ENCODE measurements at places on chromosomes 1 and 21.

DNA sequence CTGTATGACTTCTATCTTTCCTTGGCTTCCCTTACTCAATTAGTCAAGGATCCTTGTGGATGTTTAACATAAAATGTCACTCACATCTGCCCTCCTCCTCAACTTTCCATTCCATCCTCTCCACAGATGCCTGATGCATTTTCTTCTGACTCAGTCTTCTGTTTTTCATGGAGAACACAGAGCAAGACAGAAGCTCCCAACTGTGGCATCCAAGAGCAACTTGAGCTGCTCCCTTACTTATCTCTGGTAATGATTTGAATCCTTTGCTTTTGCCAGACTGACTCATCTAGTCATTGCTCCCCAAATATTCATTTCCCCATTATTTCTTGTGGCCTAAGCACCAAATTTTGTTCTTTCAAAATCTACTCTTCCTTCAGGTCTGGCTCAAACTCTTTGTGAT, 120.6 kb downstream of the LYPLAL1 start:
- no peak for DNase-seq

GRCh38 chr1:223137455-223138085, 5.5 kb downstream of the TLR5 start:
- DNase-seq, result no peak

DNA sequence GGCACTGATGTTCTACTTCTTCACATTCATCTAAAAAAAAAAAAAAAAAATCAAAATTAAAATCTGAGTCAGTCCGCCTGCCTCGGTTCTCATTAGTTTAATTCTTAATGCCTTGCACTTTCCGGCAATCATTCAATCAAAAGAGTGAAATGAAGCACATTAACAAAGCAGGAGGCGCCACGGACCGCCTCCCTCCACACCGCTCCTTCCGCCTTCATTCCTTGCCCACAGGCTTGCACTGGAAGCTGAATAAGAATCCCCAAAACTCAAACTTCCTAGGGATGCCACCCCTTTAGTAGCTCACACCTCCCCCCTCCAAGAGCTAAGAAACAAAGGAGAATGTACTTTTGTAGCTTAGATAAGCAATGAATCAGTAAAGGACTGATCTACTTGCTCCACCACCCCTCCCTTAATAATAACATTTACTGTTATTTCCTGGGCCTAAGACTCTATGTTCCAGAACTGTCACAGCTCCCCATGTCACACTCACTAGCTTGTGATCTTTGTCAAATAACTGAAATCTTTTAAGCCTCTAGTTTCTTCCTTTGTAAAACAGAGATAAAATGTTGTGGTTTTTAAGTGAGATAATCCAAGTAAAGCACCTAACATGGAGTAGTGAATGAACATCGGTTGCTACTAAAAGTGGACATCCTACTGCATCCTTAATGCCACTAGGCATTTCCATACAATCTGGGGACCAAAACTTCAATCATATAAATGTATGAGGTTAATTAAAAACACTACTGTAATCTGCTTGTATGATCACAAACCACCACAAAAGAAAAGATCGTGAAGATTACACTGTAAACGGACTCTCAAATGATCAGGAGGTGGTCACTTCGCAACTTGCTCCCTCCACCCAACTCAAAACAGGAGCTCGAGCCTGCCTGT, 27.4 kb downstream of the LGALS8 start:
- peak; percentile 61 for DNase-seq

- DNase-seq, result no peak
Measured at GRCh38 chr21:21003701-21004100, 5.5 kb downstream of the NCAM2 start.

- no peak for DNase-seq
Measured at GRCh38 chr1:204736836-204737235, 51.3 kb upstream of the LRRN2 start.

- DNase-seq, result no peak
Measured at GRCh38 chr1:66267201-66267940, 266.6 kb upstream of the SGIP1 start.

GRCh38 chr1:24705260-24706073, 39.8 kb upstream of the CLIC4 start:
- DNase-seq, result peak; percentile 58

DNA sequence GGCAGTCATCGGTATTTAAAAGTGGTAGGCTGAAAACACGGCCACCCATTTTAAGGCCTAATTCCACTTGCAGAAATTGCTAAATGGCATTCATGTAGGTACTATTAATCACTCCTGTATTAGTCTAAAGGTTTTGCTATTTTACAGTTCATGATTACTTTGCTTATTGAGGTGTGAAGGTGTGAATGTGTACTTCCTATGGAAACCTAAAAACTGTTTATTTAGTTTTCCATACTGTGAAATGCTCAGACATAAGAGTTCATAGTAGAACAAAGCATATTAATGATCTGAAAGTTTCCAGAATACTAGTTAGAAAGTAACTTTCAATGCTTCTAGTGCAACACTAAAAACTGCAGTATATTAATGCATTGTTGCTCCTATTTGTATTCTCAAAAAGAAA, 69.8 kb downstream of the ITGB3BP start:
- DNase-seq, result no peak

GRCh38 chr1:186627019-186627418, 53.2 kb downstream of the PTGS2 start:
- no peak for DNase-seq

- DNase-seq, result no peak
Measured at GRCh38 chr21:32991361-32991760, 34.4 kb upstream of the OLIG2 start.

DNA sequence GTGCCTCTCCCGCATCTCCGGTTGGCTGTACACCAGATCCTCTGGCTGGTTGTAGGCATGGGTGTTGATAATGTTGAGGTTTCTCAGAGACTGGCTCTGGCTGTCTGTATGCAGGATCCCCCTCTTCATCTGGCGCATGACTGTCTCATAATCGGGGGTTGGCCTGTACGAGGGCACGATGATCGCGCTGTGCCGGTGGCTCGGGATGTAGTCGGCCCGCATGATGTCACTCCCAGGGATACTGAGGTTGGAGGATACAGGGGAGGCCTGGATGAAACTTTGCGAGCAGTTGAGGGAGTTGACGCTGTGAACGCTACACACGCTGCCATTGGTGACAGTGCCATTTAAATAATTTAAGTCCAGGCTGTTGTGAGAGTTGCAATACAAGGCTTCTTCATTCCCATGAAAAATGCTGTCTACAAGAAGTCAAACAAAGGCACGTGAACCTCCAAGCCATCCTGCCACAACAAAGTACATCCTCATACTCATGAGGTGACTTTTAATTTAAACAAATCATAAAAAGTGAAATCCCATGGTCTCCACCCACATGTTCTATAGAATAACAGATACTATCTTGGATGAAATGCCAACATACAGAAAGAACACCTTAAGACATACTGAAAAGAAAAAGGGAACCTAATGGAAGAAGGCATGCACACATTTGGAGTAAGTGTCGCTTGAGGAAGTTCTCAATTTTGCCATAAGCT, 103.6 kb downstream of the SMYD2 start:
- DNase-seq, result no peak

DNA sequence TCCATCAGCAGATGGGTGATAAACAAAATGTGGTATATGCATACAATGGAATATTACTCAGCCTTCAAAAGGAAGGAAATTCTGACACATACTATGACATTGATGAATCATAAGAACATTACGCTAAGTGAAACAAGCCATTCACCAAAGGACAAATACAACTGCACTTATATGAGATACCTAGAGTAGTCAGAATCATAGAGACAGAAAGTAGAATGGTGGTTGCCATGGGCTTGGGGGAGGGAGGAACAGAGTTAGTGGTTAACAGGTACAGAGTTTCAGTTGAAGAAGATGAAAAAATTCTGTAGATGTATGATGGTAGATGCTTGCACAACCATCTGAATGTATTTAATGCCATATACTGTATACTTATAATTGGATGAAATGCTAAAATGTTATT, 39.1 kb upstream of the KCNK2 start:
- DNase-seq, result no peak

GRCh38 chr1:240906477-240906876, 294.5 kb upstream of the GREM2 start:
- DNase-seq, result no peak

- no peak for DNase-seq
Measured at GRCh38 chr1:59014827-59015226, 231.0 kb upstream of the JUN start.

DNA sequence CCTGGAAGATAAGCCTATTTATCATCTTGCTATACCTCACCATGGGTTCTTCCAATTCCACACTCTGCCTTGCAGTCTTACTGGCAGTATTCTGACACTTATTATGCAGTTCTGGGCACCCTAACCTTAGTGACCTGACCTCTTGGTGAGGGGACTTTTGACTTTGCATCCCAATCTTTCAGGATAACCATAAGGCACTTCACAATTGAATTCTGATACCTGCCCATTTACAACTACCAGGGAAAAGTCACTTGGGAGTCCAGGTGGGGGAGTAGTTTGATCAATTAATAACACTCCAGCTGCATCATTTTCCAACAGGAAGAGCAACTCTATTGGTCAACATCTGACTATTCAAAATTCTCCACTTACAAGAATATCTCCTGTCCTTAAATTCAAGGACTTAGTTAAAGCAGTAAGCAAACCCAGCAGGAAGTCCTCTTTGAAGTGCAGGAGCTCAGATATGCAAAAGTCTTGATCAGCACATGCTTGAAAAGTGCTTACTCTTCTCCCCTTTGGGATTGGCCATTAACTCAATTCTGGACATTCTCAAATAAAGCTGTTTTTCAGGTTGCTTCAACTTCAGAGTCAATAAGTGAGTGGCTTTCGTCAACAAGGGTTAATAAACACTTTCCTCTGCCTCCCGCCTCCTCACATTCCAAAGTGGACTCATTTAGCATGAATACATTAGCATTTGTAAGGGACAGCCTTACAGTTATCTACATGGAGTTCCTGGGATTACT, 177.4 kb upstream of the NRIP1 start:
- DNase-seq, result no peak

DNA sequence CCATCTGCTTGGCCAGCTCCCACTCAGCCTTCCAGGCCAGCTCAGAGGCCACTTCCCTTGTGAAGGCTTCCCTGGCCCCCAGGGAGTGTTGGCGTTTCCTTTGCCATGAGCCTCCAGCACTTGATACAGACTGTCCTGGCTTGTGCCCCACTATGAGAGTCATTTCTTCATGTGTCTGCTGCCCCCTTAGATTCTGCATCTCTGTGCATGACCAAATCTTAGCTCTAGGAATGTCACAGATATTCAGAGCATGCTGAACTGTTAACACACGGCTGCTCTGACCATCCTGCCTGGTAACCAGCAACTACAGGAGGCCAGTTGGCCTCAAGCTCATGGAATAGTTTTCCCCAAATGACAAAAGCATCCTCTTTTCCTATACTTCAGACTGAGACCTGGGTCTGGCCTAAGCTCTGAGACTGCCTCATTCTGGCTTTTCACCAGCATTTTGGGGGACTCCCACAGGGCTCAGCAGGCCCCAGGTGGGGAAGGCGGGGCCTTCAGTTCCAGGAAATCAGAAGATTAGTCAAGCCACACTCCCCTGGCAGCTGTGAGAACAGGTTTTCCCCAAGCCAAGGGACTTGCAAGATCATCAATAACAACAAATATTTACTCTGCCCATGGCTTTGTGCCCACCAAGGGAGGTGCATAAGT, 182.6 kb upstream of the EDN2 start:
- DNase-seq, result peak; percentile 86

DNA sequence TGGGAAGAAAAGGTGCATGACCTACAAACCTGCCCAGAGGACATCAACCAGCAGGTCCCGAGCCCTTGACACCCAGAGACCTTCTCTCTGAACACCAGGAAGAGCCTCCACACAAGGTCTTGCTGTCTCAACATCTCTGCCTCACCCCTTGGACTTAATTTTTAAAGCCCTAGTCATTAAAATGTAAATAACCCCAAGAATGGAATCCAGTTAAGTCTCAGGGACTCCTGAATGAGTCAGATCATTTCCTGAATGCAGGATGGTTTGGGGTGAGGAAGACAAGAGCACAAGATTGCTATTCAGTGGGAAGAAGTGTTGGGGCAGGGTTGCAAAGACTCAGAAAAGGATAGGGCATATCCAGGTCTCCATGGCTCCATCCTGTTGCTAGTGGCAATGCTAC, 17.8 kb upstream of the GRIK3 start:
- no peak for DNase-seq

DNA sequence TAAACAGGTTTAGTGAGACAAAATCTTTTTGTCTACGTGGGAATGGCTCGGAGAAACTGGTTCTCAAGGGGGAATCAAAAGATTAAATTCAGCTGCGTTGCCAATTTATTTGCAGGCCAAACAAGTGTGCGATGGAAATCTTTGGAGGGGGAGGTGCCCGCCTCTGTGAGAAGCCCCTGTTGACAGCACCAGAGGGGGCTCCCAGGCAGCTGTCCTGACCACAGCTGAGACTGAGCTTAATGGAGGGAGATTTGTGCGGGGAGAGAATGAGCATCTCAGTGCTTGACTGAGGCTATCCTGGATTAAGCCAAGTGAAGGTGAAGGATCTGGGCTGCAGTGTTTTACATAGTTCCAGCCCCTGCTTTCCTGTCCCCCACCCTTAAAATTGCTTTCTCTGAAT, 169.7 kb downstream of the ATG4C start:
- no peak for DNase-seq

DNA sequence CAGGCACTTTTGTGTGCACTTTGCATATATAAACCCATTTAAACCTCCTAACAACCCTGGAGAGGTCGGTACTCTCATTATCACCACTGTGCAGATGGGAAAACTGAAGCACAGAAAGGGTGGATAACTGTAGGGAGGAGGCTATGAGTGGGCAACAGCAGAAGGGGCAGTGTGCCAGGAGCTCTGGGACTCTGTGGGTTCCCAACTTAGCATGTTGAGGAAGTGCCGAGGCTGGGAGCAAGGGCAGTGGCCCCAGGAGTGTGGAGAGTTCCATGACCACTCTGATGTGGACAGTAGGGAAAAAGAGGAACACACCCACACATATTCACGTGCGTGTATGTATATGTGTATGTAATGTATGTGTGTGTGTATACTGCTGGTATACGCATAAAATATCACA, 25.7 kb upstream of the KCNC4 start:
- DNase-seq, result no peak

DNA sequence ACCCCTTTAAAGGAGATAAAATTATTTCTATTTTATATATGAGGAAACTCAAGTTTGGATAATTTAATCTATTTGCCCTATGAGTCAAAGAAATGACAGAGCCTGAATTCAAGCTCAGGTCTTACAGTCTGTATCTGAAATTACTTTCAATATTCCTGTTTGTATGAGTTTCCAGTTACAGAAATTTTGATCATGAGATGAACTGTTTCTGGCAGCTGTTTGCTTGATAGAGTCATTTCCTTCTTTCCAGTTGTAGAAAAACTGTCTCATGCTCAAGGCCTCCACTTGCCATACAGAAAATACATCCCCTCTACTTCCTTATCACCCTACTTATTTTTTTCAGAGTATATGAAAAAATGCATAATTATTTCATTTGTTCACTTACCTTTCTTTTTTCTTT, 87.6 kb downstream of the PTPRC start:
- DNase-seq, result no peak

DNA sequence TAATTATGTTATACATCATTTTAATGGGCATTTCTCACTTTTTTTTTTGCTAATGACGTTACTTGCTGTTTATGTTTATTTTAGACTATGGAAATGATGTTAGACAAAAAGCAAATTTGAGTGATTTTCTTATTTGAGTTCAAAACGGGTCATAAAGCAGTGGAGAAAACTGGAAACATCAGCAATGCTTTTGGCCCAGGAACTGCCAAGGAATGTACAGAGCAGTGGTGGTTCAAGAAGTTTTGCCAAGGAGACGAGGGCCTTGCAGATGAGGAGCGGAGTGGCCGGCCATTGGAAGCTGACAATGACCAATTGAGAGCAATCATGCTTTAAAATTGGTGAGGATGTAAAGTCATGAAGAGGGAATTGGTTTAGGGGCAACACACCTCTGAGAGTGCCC, 32.1 kb upstream of the KCNE2 start:
- no peak for DNase-seq

Data from T-helper 2 cell (primary cell).